Activated naive CD4-positive, alpha-beta T cell treated with anti-CD3 and anti-CD28 coated beads, Interleukin-2, amount 50 U/mL, for 72 hours (primary cell): ENCODE measurements at places on chromosomes 16 and 17. TPM values are rescaled to one million over a fixed set of nuclear protein-coding genes. Genes with fewer than 3 reads are reported as not detected.

GRCh38 chr17:47946929-47947397 is 5.6 kb downstream of the PNPO start:
- DNase-seq, result peak; percentile 79

- DNase-seq, result no peak
Observed at GRCh38 chr16:11913425-11914079, 2.2 kb downstream of the GSPT1 start.

POLR3K gene
- total RNA-seq, result 40.6 TPM

MT3 gene
- 50.8 TPM for total RNA-seq

- no peak for DNase-seq
Observed at GRCh38 chr16:75227361-75228142, 8.8 kb downstream of the CTRB1 start.
